CD4-positive, alpha-beta T cell treated with Interleukin-21 for 1 hour (primary cell): ENCODE measurements at places on chromosomes 2 and 18.

DNA sequence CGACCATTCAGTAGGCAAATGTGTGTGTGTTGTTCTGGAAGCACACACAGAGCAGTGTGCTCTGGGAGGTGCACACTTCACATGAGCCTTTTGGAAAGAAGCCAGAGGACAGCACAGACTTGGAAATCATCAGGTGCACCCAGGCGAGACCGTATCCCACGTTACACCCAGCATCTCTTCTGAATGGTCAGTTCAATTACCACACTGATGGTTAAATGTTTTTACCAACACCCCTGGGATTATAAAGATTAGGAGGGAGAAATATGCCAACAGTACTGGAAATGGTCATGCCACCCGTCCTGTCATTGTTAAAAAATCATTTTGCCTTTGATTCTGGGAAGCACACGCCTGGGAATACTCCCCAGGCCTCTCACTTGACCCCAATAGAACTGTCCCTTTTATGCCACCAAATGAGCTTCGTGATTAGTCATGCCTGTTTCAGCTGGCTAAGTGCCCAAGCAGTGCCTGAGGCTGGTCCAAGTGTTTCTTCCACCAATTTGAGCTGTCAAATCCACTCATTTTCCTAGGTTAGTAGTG, 183.7 kb downstream of the NRP2 start:
- DNase-seq: no peak

- DNase-seq: no peak
Observed at GRCh38 chr2:176407706-176408105, 138.5 kb downstream of the MTX2 start.

DNA sequence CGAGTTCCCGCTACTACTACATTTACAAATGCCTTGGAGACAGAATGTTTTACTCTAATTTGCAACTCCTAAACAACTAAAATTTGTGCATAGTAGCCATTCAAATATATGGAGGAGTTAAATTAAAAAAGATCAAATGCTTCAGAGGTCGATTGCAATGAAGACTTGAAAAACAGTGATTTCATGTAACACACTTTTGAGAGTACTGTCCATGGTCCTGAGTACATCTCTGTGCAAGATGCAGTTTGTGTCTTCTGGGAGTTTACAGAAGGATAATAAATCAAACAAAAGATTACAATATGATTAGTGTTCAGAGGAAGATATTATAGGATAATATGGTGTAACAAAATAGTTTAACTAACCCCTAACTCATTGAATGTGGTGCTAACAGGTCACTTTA, 894.7 kb downstream of the TMEM182 start:
- no peak for DNase-seq

DNA sequence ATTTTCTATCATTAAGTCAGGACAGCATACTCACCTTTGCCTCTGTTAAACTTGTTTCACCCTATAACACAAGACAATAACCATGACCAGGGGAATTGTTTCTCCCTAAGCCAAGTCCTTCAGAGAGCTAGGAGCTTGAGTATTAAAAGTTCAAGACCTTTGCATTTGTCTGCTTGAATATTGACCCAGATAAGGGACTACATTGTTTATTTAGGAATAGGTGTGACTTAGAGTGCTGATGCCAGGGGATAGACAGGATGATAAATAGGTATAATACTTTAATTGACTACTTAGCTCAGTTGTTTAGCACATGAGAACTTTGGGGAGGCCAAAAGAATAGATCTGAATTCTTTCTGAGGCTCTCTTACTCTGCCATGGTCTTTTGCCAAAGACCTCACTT, 185.8 kb downstream of the FMNL2 start:
- no peak for DNase-seq
